ENCODE measurements at places on chromosomes 12 and 14.

DNA sequence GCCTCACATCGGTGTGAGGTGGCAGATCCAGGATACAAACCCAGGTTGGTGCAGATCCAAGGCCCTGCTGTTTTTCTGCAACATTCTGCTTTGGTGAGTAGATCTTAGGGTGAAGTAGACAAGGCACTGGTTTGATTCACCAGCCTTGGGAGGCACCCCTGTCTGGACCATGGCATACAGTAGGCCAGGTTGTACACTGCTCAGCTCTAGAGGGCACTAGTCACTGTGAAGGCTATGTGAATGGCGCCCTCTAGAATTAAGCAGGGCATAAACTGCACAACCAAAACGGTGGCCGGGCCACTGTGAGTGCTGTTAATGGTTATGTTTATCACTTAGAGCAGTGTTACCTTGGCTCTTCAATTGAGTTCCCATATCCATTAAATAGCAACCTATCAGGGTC lies 280.6 kb upstream of the PWP1 start:
- DNase-seq: no peak

DNA sequence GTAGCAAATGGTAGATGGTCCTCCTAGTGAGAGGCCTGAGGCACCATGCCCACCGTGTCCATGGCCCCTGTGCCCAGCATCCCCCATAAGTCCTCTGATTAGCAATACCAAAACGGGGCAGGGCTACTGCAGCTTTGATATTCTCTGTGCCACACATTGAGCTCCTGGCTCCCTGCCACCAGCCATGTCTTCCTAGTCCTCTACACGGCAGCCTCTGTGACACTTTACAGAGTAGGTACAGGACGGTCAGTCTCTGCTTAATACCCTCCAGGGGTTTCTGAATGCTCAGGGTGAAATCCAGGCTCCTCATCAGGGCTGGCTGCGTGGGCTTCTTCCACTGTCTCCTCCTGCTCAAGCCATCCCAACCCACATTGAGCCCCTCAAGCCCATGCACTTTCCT lies 8.0 kb downstream of the RBM19 start:
- no peak for DNase-seq

DNA sequence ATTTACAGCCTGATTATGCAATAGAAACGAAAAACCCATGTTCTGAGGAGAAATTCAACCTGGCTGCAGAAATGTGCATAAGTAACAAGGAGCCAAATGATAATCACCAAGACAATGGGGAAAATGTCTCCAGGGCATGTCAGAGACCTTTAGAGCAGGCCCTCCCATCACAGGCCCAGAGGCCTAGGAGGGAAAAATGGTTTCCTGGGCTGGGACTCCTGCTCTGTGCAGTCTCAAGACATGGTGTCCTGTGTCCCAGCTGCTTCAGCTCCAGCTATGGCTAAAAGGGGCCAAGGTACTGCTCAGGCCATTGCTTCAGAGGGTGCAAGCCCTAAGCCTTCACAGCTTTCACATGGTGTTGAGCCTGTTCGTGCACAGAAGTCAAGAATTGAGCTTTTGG lies 156.0 kb downstream of the SLC35F4 start:
- DNase-seq: no peak

GRCh38 chr12:77577791-77578190 lies 252.9 kb upstream of the NAV3 start:
- DNase-seq: peak; percentile 28
